NCI-H1930 (cell line): ENCODE measurements at places on chromosomes 3 and 15.

DNA sequence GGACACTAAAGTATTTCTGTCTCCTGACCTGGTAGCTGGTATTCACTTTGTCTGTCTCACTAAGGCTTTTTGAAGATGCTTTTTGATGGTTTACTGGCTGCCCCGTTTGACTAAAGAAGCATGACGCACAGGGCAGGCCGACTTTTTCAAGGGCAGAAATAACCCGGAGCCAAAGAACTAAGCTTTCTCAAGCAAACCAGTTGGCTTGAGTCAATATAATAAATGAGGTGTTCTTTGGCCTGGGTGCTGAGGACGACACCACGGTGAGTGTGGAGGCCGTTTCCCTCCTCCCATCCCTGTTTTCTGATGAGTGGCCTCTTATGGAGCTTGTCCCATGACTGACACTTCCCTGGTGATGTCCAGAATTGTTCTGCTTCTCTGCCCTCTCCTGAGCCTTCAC, 220.9 kb downstream of the ITPR1 start:
- no peak for DNase-seq

- no peak for DNase-seq
Measured at GRCh38 chr3:101204246-101204645, 116.1 kb downstream of the IMPG2 start.

- DNase-seq = no peak
Measured at GRCh38 chr3:66411474-66411873, 89.3 kb downstream of the LRIG1 start.

DNA sequence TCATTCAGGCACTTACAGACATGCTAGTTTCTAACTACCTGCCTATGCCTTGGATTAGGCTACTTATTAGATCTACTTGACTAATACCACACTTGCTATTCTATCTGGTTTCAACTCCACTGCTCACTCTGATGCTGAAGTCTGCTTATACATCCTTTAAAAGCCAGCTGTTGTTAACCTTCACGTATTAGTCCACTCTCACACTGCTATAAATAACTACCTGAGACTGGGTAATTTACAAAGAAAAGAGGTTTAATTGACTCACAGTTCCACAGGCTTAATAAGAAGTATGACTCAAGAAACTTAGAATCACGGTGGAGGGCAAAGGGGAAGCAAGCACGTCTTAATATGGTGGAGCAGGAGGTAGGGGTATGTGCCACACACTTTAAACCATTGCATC, 47.7 kb upstream of the ANKRD28 start:
- no peak for DNase-seq

DNA sequence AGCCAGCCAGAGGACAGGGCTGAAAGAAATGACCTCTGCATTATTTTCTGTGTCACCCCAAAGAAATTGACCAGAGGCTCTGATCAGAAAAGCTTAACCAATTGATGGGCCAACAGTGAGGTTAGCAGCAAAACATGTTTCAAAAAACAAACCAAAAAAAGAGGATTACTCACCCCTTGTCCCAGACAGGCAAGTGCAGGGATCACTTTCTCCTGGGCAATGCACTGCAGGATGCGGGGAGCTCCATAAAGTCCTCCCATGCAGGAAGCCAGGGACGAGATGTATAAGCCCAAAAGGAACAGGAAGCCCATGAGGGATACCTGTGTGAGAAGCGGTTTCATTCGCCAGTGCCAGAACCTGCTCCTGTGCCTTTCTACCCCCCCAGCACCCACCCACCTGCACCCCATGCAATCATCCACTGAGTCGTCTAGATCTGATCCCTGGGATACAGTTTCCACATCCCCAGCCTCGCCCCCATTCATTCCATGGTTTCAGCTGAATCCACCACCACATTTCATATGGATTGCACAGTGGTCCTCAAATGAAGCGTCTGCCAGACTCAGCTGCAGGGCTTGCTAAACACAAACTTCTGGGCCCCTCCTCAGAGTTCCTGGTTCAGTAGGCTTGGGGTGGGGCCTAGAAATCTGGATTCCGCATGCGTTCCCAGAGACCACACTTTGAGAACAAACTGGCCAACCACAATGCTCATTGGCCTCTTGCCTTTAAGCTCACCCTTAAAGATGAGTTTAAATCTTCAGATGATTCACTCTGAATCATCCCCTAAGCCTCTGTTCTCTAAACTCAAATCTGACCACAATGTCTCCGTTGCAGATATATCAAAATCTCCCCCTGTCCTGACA, 54.4 kb upstream of the HEG1 start:
- no peak for DNase-seq

DNA sequence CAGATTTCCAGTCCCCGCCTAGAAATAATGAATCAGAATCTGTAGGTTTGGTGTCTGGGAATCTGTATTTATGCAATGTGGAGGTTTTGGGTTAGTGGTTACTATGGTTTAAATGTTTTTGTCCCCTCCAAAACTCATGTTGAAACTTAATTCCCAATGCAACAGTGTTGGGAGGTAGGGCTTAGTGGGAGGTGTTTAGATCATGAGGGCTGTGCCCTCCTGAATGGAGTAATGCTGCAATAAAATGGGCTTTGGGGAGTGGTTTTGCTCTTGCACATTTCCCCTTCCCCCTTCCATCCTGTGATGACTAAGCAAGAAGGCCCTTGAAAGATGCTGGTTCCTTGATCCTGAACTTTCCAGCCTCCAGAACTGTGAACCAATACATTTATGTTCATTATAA, 9.2 kb upstream of the RFC4 start:
- DNase-seq = no peak

DNA sequence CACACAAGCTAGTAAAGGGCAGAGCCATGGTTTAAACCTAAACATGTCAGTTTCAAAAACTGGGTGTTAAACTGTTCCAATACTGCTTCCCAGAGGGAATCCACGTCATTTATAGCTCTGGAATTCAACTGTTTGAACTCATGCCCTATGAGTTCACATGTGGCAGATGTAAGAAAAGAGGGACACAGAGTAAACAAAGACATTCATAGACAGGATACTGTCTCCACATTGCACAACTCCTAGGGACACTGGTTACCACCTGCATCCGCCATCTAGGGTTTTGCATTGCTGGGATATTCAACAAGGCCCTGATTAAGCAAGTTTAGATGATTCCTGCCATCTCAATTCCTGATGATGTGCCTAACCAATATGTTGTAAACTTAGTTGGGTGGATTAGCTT, 134.1 kb upstream of the COL8A1 start:
- DNase-seq = no peak

GRCh38 chr3:167057581-167057980, 322.5 kb downstream of the ZBBX start:
- peak; percentile 69 for DNase-seq

GRCh38 chr15:92711457-92711831, 55.9 kb upstream of the FAM174B start:
- DNase-seq = no peak

DNA sequence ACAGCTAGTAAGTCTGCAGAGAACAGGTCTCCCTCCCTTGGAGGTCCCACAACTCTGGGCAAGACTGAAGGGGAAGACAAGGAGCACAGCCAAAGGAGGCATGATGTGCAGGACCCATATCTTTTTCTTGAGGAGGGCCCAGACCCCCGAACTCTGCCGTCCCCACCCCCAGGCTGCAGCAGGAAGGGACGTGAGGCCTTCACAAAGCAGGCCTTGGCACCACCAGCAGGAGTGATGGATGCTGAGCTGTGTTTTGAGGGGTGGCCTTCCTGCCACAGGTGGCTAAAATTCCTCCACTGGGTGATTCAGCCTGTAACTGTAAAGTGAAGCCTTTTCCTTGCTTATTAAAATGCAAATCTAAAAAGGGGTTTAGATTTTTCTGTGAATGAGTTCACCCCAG, 8.6 kb downstream of the PLA2G4D start:
- DNase-seq = no peak

GRCh38 chr15:45347033-45347432, 31.3 kb downstream of the GATM start:
- no peak for DNase-seq

DNA sequence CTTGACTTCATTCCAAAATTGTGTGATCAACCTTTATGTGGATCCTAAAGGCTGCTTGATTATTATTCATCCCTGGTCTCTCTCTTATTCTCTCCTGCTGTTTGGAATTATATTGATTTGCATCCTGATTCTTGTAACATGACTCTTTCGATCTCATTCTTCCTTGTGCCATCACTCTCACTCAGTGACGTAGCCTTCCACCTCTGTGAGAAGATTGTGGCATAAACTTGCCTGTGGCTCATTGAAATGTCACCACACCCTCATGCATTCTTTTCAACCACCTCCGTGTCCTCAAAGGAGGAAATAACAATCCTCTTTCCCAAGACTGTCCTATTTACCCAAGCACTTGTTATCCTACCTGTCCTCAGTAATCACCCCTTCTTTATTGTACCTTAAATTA, 41.3 kb upstream of the GCNT3 start:
- DNase-seq = no peak

- DNase-seq = peak; percentile 11
Measured at GRCh38 chr15:78340231-78341056, at the start of gene CRABP1. Gene CRABP1, plus strand, starts transcription at chr15:78340353. Its CDS starts 76 bp downstream, at chr15:78340429.

DNA sequence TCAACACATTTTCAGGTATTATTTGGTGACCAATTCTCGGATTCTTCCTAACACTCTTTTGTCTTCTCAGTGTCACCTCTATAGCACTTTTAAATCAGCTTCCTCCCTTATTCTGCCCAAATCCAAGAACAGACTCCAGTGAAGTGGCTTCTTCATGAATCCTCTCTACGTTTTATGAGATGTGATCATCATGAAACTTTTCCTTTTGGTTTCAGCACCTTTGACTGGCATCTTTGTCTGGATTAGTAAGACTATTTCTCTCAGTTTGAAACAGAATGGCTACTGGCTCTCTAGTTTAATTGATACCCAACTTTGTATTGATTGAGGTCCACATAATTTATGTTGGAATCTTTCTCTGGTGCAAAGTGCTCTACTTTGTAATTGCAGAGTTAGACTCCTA, 45.6 kb downstream of the CMC1 start:
- DNase-seq = no peak

- no peak for DNase-seq
Measured at GRCh38 chr3:71067977-71068654, 515.4 kb downstream of the FOXP1 start.

GRCh38 chr15:26382444-26383072, 390.3 kb downstream of the GABRB3 start:
- no peak for DNase-seq

GRCh38 chr3:36302158-36302509, 78.2 kb upstream of the STAC start:
- no peak for DNase-seq

- DNase-seq = no peak
Measured at GRCh38 chr3:192802957-192803899, 75.9 kb upstream of the FGF12 start.

DNA sequence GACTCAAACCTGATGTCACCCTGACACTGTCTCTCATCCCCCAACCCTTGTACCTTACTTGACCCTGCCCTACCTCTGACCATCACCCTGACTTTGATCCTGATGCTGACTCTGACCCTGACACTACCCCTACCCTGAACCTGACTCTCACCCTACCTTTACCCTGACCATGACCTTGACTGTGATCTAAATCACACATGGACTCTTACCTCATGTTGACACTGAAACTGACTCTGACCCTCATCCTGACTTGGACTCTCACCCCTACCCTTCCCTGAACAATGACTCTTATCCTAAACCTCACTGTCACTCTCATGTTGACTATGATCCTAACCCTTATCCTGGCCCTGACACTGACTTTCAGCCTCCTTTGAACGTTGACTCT, 21.7 kb upstream of the SLC25A26 start:
- no peak for DNase-seq

DNA sequence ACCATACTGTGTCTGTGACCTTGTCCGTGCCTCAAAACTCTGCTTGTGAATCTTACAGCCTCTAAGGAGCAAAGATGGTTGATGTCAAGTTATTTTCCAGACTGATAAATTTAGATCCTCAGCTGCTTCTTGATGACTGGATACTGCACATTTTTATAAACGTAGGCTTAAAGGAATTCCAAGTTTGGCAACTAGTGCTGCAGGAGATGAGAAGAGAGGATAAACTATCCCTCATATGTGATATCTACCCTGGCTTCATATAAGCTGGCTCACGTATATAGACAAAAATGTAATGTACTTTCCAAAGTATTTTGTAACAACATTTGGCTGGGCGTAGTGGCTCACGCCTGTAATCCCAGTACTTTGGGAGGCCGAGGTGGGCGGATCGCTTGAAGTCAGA, 89.6 kb downstream of the GMPS start:
- no peak for DNase-seq

DNA sequence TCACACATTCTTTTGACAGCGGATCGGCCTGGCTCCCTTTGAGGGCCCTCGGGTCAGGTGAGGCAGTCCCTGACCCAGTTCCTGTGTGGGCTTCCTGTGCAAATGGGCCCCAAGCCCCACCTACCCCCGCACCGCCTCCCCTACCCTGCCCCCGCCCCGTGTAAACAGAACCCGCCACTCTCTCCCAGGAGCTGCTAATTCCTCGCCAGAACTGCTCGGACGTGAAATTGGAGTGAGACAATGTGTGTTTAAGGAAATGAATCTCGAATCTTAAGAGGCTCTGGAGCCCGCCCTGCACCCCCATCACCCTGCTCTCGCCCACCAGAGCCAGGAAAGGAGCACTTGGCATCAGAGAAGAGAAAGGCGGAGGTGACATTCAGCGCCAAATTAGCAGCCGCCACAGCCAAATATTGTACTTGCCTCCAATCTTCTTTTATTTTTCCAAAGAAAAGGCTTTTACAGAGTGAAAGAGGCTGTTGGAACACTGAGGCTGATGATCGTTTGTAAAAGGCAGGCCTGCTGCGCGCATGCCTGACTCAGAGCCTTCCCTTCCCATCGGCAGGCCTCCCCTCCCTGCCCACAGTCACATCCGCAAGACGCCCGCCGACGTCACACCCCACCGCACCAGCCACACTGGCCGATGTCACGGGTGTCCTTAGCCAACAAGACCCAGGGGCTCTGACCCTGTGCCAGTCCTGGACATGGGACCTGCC, 53.1 kb downstream of the CACNA2D2 start:
- DNase-seq = no peak

DNA sequence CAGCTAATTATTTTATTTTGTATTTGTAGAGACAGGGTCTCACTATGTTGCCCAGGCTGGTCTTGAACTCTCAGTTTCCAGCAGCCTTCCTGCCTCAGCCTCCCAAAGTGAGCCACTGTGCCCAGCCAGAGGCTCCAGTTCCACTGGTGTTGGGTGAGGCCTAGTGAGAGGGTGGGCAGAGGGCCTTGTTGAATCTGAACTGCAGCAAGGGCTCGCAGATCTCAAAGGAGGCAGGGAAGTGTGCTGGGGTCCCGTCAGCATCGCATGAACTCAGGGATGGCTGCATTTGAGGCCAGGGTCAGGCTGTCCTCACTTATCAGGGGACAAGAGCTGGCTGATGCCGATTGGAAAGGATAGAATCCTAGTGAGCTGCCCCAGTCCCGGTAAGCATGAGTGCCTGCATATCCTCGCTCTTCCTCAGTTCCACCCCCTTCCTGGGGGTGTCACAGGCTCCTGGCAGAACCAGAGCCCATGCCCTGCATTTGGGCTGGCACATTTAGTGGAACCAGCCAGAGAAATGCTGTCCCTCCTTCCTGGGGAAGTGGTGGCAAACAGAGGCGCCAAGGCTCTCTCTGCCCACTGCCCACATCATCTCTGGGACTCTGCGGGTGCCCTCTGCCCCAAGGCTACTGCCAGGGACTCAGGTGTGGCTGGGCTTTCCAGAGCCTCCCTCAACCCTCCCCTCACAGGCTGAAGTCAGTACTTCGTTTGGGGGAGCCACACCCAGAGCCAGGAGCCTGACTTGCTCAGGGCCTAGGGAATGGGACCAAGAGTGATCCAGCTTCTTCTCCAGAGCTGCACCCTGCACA, 24.1 kb downstream of the ALS2CL start:
- no peak for DNase-seq

GRCh38 chr15:60912984-60913697, 316.0 kb downstream of the RORA start:
- no peak for DNase-seq
